CD8-positive, alpha-beta memory T cell (primary cell): ENCODE measurements at places on chromosomes 12 and 14.

- no peaks in the 10 kb centered on the region for H3K4me1 ChIP-seq
- no peak overlapping the region for H3K27ac ChIP-seq
- H3K36me3 ChIP-seq = no peaks in the 10 kb centered on the region
- no peaks in the 10 kb centered on the region for H3K27me3 ChIP-seq
Observed at GRCh38 chr12:83759906-83760305, 1073.2 kb downstream of the TMTC2 start.

GRCh38 chr12:117867348-117867747 is 101.4 kb downstream of the KSR2 start:
- no peak overlapping the region for H3K4me3 ChIP-seq
- H3K27me3 ChIP-seq = peaks cover 5% of the 10 kb centered on the region
- H3K27ac ChIP-seq = no peak overlapping the region
- no peak for DNase-seq

- no peaks in the 10 kb centered on the region for H3K36me3 ChIP-seq
- no peak overlapping the region for H3K4me3 ChIP-seq
- no peaks in the 10 kb centered on the region for H3K27me3 ChIP-seq
- no peak for DNase-seq
- H3K27ac ChIP-seq = no peak overlapping the region
Observed at GRCh38 chr12:68896881-68897540, 36.0 kb downstream of the CPM start.

DNA sequence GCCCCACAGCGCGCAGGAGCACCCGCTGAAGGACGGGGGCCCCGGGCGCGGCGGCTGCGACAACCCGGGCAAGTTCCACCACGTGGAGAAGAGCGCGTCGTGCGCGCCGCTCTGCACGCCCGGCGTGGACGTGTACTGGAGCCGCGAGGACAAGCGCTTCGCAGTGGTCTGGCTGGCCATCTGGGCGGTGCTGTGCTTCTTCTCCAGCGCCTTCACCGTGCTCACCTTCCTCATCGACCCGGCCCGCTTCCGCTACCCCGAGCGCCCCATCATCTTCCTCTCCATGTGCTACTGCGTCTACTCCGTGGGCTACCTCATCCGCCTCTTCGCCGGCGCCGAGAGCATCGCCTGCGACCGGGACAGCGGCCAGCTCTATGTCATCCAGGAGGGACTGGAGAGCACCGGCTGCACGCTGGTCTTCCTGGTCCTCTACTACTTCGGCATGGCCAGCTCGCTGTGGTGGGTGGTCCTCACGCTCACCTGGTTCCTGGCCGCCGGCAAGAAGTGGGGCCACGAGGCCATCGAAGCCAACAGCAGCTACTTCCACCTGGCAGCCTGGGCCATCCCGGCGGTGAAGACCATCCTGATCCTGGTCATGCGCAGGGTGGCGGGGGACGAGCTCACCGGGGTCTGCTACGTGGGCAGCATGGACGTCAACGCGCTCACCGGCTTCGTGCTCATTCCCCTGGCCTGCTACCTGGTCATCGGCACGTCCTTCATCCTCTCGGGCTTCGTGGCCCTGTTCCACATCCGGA is 1.4 kb downstream of the FZD10 start:
- no peaks in the 10 kb centered on the region for H3K36me3 ChIP-seq
- no peak overlapping the region for H3K4me3 ChIP-seq
- H3K27ac ChIP-seq = no peak overlapping the region

GRCh38 chr14:82449926-82450468 is 916.3 kb upstream of the SEL1L start:
- no peaks in the 10 kb centered on the region for H3K27me3 ChIP-seq
- H3K36me3 ChIP-seq = no peaks in the 10 kb centered on the region
- no peaks in the 10 kb centered on the region for H3K4me1 ChIP-seq
- no peak for DNase-seq
- H3K4me3 ChIP-seq = no peak overlapping the region

GRCh38 chr12:126907900-126908764 is 1358.8 kb upstream of the TMEM132C start:
- H3K27me3 ChIP-seq = no peaks in the 10 kb centered on the region
- H3K4me3 ChIP-seq = no peak overlapping the region
- H3K27ac ChIP-seq = peak overlapping the region; percentile 51
- H3K36me3 ChIP-seq = no peaks in the 10 kb centered on the region
- no peaks in the 10 kb centered on the region for H3K4me1 ChIP-seq

GRCh38 chr12:110280392-110280778 is 662 bp upstream of the ATP2A2 start:
- no peaks in the 10 kb centered on the region for H3K36me3 ChIP-seq
- H3K4me1 ChIP-seq = peaks cover 38% of the 10 kb centered on the region
- H3K4me3 ChIP-seq = peak overlapping the region; percentile 86
- no peaks in the 10 kb centered on the region for H3K27me3 ChIP-seq

DNA sequence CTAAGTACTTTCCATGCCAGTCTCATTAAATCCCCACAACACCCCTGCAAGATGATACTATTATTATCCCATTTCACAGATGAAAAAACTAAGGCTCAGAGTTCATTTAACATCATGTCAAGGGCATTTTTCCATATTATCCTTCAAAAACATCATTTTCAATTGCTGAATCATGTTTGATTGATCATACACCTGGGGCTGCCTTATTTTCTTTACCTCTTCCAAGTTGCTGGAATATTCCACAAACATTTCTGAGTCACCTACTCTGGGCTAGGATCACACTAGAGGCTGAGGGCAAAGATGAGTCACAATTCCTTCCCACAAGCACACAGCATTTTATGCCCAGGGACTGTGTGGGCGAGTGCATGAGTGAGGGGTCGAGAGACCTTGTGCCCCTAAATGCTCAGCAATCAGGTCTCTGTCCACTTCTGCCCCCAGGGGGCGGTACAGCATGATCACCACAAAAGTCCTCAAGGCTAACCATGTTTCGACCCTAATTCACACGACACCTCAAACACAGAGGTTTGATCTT is 14.1 kb upstream of the TMEM119 start:
- H3K36me3 ChIP-seq = no peaks in the 10 kb centered on the region
- no peak overlapping the region for H3K27ac ChIP-seq
- peaks cover 8% of the 10 kb centered on the region for H3K4me1 ChIP-seq
- no peak overlapping the region for H3K4me3 ChIP-seq
- no peaks in the 10 kb centered on the region for H3K27me3 ChIP-seq

GRCh38 chr12:62913380-62913779 is 21.6 kb downstream of the PPM1H start:
- no peak for DNase-seq
- H3K4me1 ChIP-seq = no peaks in the 10 kb centered on the region
- H3K27me3 ChIP-seq = no peaks in the 10 kb centered on the region
- H3K4me3 ChIP-seq = no peak overlapping the region

GRCh38 chr12:20459920-20460319 is 91.6 kb downstream of the PDE3A start:
- no peaks in the 10 kb centered on the region for H3K36me3 ChIP-seq
- no peaks in the 10 kb centered on the region for H3K27me3 ChIP-seq
- no peak overlapping the region for H3K27ac ChIP-seq
- H3K4me1 ChIP-seq = no peaks in the 10 kb centered on the region
- no peak for DNase-seq
- no peak overlapping the region for H3K4me3 ChIP-seq

- peaks cover 52% of the 10 kb centered on the region for H3K4me1 ChIP-seq
- H3K27ac ChIP-seq = peak overlapping the region; percentile 100
- DNase-seq = peak; percentile 86
- peak overlapping the region; percentile 82 for H3K4me3 ChIP-seq
Observed at GRCh38 chr14:50003213-50004021, 110.5 kb downstream of the ARF6 start.

DNA sequence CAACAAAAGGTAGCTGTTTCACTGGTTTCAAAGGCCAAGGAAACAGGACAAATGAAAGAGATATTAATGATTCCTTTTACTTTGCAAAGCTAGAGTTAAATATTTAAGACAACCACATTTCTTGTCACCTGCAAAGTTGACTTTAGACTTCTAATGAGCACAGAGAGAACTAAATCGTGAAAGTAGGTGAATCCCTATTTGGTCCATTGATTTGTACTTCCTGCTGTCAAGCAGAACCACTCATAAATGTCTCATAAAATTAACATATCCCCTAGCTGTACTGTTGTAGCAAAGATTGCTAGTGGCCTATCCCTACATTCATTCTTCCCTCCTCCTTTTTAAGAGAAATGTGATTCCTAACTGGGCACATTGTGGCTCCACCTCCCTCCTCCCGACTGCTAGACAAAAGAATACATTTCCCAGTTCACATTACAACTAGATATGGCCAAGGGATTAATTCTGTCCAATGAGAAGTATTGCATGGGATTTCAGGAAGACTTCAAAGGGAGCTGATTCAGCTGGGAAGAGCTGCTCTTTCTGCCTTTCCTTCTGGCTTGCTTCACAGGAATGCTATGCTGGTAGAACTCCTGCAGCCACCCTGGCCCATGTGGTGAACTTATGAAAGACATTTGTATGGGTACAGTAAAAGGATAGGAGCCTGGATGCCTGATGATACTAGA is 227.5 kb upstream of the ABCD2 start:
- H3K27me3 ChIP-seq = no peaks in the 10 kb centered on the region
- H3K4me1 ChIP-seq = no peaks in the 10 kb centered on the region
- H3K36me3 ChIP-seq = no peaks in the 10 kb centered on the region
- no peak overlapping the region for H3K4me3 ChIP-seq
- DNase-seq = no peak
- H3K27ac ChIP-seq = no peak overlapping the region

DNA sequence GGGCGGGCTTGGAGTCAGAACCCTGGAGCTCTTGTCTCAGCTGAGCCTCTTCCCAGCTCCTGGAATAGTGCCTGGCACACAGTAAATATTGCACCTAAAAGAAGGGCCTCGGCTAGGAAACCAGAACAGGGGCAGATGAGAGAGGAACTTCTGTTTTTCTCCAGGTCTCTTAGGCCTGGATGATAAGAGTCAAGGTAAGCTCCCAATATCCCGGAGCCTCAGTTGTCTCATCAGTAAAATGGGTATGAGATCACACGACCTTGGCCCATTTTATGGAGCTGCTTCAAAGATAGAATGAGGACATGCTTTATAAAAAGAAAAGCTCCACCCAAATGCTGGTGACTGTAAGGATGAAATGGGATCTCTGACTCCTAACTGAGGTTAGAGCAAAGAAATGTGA is 202.2 kb downstream of the TTC7B start:
- no peaks in the 10 kb centered on the region for H3K27me3 ChIP-seq
- H3K36me3 ChIP-seq = no peaks in the 10 kb centered on the region
- no peak overlapping the region for H3K4me3 ChIP-seq
- H3K27ac ChIP-seq = no peak overlapping the region

DNA sequence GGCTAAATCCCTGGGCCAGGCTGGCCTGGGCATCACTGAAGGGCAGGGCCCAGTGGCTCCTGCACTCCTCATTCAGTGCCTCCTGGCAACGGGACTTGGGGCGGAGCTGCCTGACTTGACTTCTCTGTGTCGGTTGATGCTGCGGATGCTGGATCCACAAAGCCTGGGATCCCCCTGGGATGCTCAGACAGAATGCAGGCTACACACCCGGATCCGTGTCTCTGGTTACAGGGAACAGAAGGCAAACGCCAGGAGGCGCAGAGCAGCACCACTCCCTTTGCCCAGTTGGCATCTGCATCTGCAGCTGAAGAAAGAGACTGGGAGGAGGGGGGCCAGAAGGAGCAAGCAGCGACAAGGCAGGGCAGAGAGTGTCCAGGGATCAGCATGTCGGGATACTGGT is 154.5 kb upstream of the FKBP4 start:
- no peaks in the 10 kb centered on the region for H3K36me3 ChIP-seq
- H3K27ac ChIP-seq = no peak overlapping the region
- H3K4me3 ChIP-seq = no peak overlapping the region
- no peak for DNase-seq
- H3K4me1 ChIP-seq = peaks cover 18% of the 10 kb centered on the region

DNA sequence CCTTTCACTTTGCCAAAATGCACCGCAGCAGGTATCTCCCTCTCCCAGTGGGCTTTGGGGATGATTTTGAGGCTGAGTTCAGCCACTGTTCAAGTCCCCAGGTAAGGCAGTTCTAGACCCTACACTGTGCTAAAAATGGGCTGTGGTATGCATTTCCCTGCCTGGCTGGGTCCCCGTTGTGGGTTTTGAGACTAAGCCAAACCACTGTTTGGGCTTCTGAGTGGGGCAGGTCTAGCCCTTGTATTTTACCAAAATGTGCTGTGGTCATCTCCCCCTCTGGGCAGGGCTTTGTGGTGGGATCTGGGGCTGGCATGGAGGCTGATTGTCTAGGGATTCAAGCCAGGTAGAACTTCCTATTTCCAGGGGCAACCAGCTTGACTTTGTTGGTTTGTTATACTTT is 13.6 kb upstream of the OR4Q3 start:
- H3K36me3 ChIP-seq = no peaks in the 10 kb centered on the region
- H3K4me3 ChIP-seq = no peak overlapping the region
- DNase-seq = no peak
- H3K27me3 ChIP-seq = no peaks in the 10 kb centered on the region
- H3K27ac ChIP-seq = no peak overlapping the region
- no peaks in the 10 kb centered on the region for H3K4me1 ChIP-seq

GRCh38 chr14:60348211-60348610 is 99.2 kb downstream of the PPM1A start:
- no peaks in the 10 kb centered on the region for H3K27me3 ChIP-seq
- no peaks in the 10 kb centered on the region for H3K36me3 ChIP-seq
- no peak overlapping the region for H3K4me3 ChIP-seq
- DNase-seq = no peak
- H3K27ac ChIP-seq = no peak overlapping the region
- no peaks in the 10 kb centered on the region for H3K4me1 ChIP-seq

GRCh38 chr12:41055875-41056577 is 132.1 kb upstream of the PDZRN4 start:
- no peaks in the 10 kb centered on the region for H3K27me3 ChIP-seq
- DNase-seq = no peak
- H3K4me3 ChIP-seq = no peak overlapping the region
- no peaks in the 10 kb centered on the region for H3K36me3 ChIP-seq

GRCh38 chr12:80892597-80893445 is 44.9 kb downstream of the LIN7A start:
- no peak overlapping the region for H3K4me3 ChIP-seq
- no peaks in the 10 kb centered on the region for H3K4me1 ChIP-seq
- no peaks in the 10 kb centered on the region for H3K36me3 ChIP-seq
- no peak for DNase-seq
- H3K27me3 ChIP-seq = no peaks in the 10 kb centered on the region
- no peak overlapping the region for H3K27ac ChIP-seq

DNA sequence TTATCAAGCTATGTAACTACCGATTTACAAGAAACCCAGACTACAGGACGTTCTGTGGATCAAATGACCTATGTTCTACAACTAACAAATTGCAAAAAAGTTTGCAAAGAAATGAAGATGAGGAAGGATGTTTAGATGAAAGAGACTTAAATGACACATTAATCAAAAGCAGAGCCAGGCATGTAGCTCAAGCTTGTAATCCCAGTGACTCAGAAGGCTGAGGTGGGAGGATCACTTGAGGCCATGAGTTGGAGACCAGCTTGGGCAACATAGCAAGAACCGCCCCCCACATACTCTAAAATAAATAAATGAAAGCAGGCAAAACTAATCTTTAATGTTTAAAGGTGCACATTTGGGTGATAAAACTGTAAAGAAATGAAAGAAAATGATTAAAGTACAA is 331.9 kb downstream of the BTG1 start:
- peaks cover 12% of the 10 kb centered on the region for H3K4me1 ChIP-seq
- H3K4me3 ChIP-seq = no peak overlapping the region
- no peak overlapping the region for H3K27ac ChIP-seq
- H3K27me3 ChIP-seq = no peaks in the 10 kb centered on the region
- H3K36me3 ChIP-seq = no peaks in the 10 kb centered on the region
- DNase-seq = no peak
